ENCODE measurements at places on chromosomes 3 and 15.

GRCh38 chr3:93969443-93969842 is 4.3 kb downstream of the PROS1 start:
- no peak for DNase-seq

DNA sequence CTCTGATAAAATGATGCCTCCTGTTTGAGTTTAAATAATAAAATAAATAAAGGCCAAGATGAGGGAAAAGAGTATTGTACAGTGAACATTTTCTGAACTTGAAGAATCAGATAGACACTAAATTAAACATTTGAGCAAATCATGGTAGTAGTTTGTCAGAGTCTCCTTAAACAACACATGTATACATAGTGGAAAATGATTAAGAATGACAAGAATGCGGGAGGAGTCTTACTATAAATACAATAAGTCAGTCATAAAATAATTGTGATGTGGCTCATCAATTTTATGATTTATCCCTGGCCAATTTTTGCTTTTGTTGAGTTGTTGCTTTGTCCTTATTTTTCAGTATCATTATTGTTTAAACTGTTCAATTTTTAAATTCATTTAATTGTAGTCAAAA is 158.0 kb upstream of the TMC3 start:
- DNase-seq, result no peak

GRCh38 chr3:55191911-55192775 is 264.3 kb upstream of the LRTM1 start:
- DNase-seq, result no peak

DNA sequence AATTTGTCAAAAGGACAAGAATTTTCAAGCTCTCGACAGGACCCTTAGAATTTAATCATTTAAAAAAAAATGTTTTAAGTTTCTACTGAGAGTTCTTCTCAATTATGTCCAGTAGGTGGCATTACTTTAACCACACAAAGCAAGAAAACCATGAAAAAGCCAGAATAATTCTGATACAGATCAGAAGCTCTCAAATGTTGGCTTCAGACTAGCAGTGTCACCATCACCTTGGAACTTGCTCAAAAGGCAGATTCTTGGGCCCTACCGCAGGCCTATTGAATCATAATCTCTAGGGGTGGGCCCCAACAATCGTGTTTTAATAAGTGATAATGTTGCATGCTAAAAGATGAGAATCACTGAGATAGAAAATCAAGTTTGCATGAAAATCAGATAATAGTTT is 99.5 kb upstream of the KCNMB2 start:
- no peak for DNase-seq

- no peak for DNase-seq
These were observed 27.9 kb upstream of the STRIT1 start for GRCh38 chr3:155321418-155321817.

DNA sequence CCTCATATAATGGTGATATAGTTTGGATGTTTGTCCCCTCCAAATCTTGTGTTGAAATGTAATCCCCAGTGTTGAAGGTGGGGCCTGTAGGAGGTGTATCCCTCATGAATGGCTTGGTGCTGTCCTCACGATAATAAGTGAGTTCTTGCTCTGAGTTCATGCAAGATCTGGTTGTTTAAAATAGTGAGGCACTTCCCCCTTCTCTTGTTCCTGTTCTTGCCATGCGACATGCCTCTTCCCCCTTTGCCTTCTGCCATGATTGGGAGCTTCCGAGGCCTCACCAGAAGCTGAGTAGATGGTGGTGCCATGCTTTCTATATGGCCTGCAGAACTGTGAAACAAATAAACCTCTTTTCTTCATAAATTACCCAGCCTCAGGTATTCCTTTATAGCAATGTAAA is 39.2 kb downstream of the REC114 start:
- no peak for DNase-seq

DNA sequence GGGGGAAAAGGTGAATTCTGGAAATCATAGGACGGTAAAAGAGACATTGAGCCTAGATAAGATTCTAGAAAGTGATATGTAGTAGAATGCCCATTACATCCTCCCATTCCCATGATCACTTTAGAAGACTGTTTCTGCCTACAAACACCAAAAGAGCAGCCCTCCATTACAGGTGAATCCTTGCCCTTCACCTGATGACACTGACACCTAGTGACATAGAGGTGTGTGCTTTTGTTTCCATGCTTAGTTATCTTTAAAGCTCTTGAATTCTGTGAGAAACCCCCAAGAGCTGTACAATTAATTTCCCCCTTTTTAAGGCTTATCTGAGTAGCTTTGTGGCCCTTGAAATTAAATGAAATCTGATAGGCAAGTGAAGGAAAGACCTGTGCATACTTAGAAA is 8.3 kb upstream of the BBX start:
- no peak for DNase-seq

- no peak for DNase-seq
These were observed 63.0 kb downstream of the VPS8 start for GRCh38 chr3:184874709-184875644.

- no peak for DNase-seq
These were observed 76.4 kb downstream of the USF3 start for GRCh38 chr3:113620091-113620490.

DNA sequence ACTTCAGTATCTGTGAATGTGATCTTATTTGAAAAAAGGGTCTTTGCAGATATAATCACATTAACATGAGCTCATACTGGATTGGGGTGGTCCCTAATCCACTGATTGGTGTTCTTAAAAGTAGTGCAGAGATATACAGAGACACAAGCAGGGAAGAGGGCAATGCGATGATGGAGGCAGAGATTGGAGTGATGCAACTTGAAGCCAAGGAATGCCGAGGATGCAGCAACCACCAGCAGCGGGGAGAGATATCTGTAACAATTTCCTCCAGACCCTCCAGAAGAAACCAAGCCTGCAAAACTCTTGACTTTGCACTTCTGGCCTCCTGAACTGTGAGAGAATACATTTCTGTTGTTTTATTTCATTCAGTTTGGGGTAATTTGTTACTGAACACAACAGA is 171.0 kb upstream of the MBNL1 start:
- no peak for DNase-seq

DNA sequence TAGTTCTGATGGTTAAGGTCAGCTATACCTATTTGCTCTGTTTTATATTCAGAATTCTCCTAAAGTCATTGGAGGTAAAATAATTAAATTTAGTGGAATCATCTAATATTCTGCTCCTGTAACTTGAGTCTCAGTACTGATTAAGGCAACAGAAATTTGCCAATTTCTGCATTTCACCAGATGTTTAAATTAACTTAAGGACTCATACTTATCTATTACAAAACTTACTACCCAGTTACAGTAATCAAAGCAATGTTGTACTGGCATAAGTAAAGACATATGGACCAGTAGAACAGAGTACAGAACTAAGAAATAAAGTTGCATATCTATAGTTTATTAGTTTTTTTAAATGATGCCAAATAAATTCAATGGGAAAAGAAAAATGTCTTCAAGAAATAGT is 1043.8 kb downstream of the OTOL1 start:
- DNase-seq, result no peak

DNA sequence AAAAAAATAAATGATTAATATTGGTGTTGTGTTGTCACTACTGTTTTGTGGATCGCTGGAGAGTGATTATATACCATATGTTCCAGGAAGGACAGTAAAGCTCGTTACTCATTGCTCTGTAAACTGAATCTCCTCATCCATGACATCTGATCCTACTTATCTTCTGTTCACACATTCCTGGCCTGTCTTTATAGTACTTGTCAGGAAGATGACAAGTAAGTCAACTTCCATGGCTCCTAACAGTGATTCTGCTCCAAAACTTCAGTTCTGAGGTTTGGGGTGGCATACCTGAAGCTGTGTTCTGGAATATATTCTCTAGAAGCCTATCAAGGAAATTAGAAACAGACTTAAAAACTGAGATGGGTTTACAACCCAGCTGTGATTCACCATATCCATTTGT is 288.9 kb downstream of the ZBBX start:
- no peak for DNase-seq

DNA sequence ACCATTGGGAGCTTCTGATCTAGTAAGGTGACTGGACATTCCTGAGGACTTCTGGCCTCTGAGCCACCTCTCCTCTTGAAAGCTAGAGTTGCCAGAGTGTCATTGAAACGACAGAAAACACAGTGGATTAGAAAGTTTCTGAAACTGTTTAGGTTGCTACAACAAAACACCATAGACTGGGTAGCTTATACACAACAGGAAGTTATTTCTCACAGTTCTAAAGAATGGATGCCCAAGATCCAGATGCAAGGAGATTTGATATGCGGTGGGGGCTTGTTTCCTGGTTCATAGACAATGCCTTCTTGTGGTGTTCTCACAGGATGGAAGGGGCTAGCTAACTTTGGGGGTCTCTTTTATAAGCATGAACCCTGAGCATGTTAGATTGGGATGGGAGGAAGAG is 43.3 kb upstream of the ZNF385D start:
- no peak for DNase-seq

GRCh38 chr3:63791974-63792373 is 27.1 kb upstream of the C3orf49 start:
- no peak for DNase-seq

DNA sequence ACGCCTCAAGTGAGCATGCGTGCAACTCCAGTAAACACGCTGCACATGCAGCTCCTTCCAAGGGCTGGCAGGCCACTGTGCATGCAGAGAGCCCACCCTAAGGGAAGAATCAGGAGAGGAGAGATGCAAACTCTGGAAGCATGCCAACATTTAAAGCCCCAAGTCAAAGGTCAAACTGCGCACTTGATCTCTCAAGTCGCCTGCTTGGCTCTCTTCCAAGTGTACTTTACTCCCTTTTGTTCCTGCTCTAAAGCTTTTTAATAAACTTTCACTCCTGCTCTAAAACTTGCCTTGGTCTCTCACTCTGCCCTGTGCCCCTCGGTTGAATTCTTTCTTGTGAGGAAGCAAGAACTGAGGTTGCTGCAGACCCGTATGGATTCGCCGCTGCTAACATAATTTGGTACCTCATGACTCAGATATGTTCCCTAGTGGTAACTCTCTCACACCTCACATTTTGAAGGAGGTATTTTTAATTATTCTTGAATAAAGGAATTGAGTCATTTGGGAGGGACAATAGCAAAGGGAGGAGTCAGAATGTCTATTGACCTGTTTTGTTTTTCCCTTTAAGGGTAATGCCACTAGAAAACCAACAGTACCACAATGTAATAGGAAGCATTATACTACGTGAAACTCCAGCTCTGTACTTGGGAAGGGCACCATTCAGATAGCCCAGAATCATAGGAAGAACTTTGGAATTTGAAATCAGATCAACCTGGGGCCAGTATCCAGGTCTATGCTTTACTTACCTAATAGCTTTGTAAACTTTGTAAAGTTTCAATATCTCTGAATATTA is 19.6 kb upstream of the DGKG start:
- DNase-seq, result no peak

- DNase-seq, result no peak
These were observed 45.7 kb downstream of the KPNA1 start for GRCh38 chr3:122468896-122469533.

DNA sequence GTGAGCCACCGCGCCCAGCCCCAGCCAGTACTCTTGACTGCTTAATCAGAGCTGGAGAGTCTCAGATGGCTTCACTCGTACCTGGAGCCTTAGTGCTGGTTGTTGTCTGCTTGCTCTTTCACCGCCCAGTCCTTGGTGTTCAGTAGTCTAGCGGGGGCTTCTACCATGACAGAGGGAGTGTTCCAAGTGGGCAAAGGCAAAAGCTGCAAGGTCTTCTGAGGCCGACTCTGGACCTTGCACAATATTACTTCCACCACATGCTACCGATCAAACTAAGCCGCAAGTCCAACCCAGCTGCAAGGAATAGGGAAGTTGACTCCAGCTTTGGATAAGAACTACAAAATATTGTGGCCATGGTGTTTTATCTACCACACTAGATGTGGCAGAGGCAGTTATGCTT is 6.6 kb downstream of the PARL start:
- no peak for DNase-seq

DNA sequence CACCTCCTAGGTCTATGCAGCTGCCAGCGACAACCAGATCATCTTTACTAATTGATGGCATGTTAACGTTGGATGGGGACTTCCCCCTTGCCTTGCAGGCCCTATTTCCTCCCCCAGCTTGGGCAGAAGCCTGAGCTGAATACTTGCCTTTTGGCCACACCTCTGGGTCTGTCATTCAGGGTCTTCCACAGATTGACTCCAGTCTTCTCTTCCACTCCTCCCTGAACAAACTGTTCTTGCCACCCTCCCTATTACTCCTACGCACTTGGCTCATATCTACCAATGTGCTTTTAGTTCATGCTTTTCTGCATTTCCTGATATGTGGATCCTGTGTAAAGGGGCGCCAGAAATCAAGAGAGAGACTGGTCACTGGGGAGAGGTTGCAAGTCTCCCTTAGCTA is 73.5 kb downstream of the DNASE1L3 start:
- DNase-seq, result no peak

DNA sequence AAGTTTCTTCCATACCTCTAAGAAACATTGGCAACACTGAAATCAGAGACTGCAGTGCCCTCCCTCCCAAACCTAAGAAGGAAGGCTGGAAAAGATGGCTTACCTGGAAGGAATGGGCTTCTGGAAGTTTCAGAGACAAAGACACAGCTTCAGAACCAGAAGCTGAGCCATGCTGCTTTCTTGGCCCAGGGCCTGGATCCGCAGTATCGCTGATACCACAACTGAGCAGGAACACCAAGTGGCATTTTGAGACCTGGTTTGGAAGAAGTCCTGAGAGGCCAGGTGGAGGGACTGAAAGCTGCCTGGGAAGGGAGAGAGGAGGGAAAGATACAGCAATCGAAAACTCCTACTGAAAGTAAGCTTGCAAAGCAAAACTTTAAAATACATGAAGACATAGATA is 19.8 kb downstream of the GPR160 start:
- no peak for DNase-seq

DNA sequence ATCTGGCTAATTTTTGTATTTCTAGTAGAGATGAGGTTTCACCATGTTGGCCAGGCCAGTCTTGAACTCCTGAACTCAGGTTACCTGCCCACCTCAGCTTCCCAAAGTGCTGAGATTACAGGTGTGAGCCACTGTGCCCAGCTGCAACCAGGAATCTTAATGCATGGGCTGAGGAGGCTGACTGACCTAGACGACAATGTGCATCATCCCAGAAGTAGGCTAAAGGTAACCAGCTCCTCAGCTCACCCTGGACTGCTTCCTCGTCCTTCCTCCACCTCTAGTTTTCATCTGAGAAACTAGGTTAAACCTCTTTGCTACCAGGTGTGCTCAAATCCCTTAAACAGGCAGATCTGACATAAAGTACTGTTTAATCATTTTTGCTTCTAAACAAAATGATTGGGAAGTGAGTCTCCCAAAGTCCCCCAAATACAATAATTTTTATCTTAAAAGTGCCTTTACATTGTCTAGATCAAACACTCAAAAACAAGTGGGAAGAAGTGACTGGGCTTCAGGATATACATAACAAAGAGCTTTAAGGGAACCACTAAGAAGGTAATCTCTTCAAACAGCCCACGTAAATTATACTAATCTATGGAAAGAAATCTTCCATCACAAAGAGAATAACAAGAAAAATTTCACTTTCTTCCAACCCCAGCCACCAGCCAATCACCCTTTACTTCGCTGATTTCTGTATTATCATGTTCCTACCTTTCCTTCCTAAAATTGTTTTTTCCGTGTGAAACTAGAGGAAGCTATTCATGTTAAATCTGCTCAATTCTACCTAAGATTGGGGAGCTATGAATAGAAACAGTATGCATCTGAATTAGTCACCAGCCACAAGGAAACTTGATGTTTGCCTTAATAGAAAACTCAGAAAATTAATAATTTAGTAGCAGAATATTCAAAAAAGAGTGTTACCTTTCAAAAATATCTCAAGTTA is 34.7 kb downstream of the IGF2BP2 start:
- DNase-seq, result no peak

GRCh38 chr3:28053759-28054158 is 187.7 kb upstream of the CMC1 start:
- DNase-seq, result no peak

- no peak for DNase-seq
These were observed 1.1 kb upstream of the SCAMP5 start for GRCh38 chr15:74994236-74994635.

GRCh38 chr15:22227411-22228100 is 147.2 kb downstream of the OR4M2 start:
- DNase-seq, result no peak
